ENCODE measurements at places on chromosomes 16 and 17.
A peak's percentile ranks its signal among the peaks of the same experiment; 100 is the strongest.

DNA sequence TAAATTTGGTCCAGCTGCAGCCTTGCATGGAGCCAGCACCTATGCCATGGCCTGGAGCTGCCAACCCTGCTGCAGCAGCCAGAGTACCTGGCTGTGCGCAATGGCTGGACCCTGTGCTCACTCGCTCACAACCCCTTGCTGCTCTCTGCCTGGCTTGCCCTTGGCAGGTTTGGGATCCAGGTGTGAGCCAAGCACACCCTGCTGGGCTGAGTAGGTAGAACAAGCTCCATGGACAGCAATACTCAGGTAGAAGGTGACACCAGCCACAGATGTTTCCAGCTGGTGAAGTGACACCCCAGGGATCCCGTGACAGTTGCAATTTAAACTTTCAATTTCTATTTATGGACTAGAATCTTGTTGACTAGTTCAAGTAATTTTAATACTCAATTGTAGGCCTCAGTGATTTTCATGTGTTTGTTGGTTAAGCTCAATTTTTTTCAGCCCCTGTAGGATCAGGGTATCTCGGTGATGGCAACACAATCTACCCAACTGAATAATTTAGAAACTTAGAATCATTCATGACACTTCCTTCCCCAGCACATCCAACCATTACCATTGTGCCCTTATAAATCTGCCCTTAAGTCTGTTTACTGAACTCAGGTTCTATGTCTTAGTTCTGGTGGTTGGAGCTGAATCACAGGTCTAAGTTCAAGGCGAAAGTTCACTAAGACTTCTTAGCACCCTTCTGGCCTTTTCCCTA, 480.0 kb downstream of the PMP22 start:
- no peak for DNase-seq

DNA sequence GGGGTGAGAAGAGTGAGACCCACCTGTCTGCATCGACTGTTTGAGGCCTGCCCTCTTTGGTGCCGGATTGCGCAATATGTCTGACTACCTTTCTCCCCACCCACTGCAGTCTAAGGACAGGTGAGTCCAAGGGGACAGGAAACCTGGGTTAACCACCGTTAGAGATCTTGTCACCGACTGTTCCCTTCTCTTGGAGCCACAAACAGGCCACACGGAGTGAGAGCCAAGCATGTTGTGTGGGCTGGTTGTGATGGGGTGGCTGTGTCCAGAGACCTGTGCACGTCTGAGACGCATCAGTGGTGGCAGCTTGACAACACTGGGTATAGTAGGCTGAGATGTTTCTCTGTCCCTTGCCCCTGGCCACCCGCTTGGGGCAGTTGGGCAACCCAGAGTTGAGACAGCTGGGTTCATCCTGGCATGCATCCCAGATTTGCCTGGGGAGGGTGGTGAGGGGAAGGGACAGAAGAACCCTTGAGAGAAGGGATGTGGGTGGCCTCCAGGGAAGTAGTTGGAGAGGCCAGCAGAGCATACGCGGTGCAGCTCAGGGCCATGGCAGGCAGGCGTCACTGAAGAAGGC, 21.4 kb downstream of the MPRIP start:
- peak; percentile 76 for DNase-seq

- DNase-seq: no peak
These were observed 14.9 kb upstream of the LYRM9 start for GRCh38 chr17:27907976-27908558.

GRCh38 chr16:4700997-4701743, 7.8 kb downstream of the NUDT16L1 start:
- no peak for DNase-seq

DNA sequence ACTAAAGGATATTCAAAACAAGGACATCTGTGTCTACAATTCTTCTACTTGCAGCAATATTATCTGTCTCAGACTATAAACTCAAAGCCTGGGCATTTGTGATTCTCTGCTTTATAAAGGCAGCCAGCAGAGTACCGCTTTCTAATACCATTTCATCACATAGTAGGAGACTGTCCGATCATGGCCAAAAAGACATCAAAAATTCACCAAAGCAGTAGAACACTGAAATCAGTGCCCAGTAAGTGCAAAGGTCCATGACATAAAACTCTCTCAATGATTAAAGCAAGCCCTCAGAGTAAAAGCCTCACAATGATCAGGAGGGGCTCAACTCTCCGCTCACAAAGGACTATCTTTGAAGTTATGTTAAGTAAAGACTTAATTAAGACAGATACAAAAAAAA, 23.0 kb downstream of the ERN1 start:
- no peak for DNase-seq

- peak; percentile 37 for DNase-seq
These were observed 935 bp downstream of the USP32 start for GRCh38 chr17:60390925-60391470.

- DNase-seq: no peak
These were observed 5.5 kb downstream of the CBFB start for GRCh38 chr16:67034487-67034886.

DNA sequence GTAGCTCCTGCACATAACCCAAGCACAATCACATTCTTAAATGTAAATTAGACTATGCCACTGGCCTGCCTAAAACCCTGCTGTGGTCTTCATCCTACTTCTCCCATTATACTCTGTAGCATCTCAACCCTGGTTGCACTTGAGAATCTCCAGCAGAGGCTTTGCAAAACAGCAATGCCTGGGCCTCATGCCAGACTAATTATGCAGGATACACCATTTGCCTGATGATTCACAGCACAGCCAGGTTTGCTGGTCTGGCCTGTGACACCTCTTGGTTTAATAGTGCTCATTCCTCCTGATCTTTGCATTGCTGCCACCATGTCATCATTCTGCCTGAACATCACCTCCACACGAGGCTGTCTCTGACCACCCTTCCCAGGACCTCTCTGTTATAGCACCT, 491.9 kb upstream of the TOM1L1 start:
- no peak for DNase-seq

GRCh38 chr17:50452630-50453300, 15.9 kb downstream of the CHAD start:
- no peak for DNase-seq

DNA sequence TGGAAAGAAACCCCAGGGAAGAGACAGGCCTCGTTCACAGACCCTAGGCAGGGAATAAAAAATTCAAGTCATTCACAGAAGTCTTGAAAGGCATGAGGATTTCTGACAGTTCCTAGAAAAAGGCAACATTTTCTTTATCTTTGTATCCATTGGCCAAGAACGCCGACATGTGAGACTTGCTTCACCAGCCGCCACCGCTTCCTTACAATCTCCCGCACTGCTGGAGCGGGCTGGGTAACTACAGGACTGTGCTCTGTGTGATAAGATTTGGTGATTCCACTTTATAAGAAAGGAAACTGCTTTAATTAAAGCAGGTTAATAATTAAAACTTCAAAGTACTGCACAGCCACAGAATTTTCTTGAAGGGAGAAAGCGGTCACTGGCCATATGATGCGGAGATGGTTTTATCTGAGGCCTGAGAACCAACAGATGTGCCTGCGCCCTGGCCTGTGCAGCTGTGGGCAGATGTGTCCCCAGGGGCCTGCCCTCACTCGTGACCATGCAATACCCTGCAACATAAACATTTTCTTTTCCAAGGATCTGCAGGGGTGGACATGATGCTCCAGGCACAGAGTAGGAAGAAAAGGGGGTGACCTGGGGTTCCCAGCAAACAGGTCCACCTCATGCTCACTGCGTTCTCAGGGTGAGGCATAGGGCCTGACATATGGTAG, 13.0 kb upstream of the LGALS3BP start:
- no peak for DNase-seq

DNA sequence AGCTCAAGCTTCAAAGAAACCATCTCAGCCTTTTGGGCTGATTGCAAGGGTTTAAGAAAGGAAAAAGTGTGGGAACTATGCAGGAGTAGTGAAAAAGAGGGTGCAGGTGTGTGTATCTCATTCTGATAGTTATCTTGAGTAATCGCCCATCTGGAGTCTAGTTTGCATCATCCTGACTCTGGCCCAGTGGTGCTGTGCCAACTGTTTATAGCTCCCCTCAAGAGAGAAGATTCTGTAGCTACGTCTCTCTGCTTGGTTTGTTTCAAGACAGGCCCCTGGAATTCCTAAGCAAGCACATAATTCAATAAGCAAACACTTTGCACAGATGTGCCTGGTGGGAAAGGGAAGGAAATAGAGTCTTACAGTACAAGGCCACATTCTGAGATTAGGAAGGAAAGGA, 144.4 kb downstream of the HAPSTR1 start:
- no peak for DNase-seq

DNA sequence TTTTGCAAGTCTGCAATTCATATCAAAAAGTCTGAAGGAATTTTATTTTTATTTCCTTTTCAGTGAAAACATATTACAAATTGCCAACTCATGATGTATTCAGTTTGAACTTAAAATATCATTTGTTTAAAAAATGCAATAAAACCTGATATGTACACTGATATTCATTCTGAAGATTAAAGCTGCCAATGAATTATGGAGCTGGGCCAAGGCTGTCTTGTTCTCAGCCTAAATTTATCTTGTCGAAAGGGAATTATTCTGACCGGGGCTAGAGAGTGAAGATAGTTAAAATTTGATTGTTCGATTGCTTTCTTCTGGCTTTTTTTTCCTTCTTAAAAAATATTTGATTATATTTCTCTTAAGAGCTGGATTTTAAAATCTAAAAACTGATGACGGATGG, 54.0 kb upstream of the RBFOX1 start:
- no peak for DNase-seq

DNA sequence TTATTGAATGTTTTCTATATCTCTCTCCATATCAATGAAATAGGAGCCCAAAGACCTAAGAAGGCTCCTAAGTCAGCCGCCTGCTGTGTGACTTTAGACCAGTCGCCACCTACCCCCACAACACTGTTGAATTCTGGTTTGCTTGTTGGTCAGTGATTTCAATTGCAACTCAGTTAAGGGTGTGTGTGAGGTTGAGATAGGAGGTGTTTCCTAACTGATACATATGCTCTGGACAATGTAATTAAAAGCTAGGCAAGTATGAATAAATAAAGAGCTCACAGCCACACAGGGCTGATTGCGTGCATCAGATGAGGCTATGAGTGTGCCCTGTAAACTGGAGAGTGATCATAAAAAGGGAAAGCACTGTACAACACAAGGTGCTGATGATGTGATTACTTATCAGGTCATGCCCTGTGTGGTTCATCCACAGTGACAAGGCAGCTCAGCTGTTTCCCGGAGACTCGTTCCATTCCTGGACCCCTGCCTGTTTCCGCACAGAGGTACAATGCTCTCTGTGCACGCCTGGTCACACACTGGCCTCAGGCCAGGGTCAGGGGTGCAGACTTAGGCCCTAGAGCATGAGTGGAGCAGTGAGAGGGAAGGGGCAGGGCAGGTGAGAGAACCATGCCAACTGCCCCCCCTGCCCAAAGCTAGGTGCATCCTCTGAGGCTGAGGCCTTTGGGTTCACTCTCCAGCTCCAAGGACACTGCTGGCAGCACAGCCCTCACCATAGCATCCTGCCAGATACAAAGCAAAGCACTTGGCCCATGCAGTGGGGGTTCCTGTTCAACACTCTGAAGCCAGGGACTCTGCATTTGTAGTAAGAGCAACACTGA, 3.3 kb upstream of the KRT35 start:
- DNase-seq: peak; percentile 88

DNA sequence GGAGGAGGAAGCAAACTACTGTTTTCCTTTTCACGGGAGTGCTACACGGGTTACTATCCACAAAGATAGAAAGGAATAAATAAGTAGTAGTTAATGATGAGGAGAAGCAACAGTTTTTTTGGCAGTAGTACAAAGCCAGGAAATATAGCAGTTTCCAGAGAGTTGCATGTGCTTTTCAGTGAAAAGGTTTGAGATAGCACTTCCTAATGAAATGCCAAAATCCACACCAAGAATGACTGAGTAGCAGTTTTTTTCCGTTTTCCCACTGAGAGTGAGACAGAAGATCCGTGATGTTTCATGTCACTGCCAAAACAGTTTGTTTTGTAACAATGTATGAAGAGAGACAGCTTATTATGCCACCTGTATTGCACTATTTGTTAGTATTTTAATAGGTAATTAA, 129.1 kb downstream of the STX8 start:
- no peak for DNase-seq

DNA sequence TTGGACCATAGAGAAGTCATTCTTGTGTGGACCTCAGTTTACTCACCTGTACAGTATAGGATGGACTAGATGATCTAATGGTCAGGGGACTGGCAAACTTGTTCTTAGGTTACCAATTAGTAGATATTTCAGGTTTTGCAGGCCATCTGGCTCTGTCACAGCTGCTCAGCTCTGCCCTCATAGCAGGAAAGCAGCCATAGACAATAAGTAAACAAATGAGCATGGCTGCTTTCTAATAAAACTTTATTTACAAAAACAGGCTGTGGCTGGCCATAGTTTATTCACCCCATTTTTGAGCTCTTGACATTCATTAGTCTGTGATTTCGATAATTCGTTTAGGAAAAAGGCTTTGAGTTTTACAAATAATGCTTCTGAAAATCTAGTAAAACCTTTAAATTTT, 12.7 kb downstream of the BPTF start:
- no peak for DNase-seq

DNA sequence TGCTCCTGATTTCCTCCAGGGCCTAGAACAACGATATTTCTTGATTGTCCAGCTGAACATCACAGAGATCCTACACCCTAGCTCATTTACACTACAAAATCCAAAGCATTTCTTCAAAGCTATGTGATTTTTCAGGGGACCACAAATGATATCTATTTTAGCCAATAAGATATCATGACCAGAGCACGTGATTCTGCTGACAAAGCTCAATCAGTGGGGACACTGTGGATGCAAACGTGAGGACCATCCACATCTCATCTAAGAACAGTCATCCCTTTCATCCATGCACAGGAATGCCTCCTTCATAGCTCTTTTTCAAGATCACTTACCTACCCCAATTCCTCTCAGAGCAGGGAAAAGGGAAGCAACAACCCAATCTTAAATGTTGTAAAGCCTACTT, 56.9 kb downstream of the ACSM2B start:
- DNase-seq: no peak

- no peak for DNase-seq
These were observed 6.0 kb downstream of the ZNF213 start for GRCh38 chr16:3140603-3141427.

GRCh38 chr17:3551189-3551588, 6.4 kb downstream of the TRPV3 start:
- DNase-seq: no peak

GRCh38 chr17:2004435-2004952, 20.6 kb downstream of the RTN4RL1 start:
- no peak for DNase-seq

DNA sequence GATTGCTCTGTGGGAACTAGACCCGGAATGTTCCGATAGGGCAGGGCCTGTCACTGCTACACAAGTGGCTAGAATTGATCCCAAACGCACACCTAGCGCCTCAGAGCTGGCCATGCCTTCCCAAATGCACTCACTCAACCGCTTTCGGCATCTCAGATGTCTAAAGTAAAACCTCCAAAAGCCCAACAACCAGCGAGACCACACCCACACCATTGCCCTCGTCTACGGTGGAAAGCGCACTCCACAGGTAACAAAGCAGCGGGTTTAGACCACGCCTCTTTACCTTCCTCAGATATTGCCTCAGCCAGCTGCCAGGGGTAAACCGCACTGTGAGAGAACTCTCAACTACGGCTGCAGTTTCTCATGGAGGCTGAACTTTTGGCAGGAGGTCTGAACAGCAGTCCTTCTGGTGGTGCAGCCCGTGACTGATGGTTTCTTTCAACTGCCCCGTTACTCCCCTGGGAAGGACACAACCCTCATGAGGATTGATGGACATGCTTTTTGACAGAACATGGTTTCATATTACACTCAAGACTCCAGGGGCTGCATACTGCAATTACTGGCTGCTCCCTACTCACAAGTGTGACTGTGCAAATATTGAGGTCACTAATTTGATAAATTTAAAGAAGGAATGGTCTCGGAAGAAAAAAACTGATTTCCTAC, 34.5 kb downstream of the USP7 start:
- no peak for DNase-seq
